ENCODE measurements at places on chromosomes 12 and 14.

- DNase-seq: no peak
Observed at GRCh38 chr12:1848745-1849144, 28.4 kb downstream of the LRTM2 start.

DNA sequence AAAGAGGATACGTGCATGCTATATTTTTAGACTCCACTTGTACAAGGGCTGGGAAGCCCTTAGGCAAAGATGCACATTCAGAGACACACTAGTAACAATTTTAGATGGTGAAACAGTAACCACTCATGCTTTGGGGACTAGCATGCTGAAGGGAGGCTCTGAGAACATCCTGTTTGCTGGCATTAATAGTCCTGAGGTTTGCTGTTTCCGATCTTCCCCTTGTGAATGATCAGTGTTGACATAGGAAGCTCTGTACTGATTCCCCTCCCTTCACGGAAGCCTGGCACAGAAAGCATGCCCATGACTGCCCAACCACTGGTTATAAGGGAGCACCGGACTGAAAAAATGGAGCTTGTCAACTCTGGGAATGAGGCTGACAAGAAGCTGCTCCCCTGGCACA, 164.6 kb downstream of the GCH1 start:
- DNase-seq: no peak

- no peak for DNase-seq
Observed at GRCh38 chr14:22202313-22202712, 386.7 kb downstream of the DAD1 start.

- DNase-seq: no peak
Observed at GRCh38 chr12:76260390-76260748, 87.8 kb downstream of the BBS10 start.

GRCh38 chr14:76500480-76500879, 124.5 kb downstream of the ESRRB start:
- no peak for DNase-seq

- no peak for DNase-seq
Observed at GRCh38 chr14:70416338-70416724, 559 bp downstream of the SYNJ2BP start.

- DNase-seq: no peak
Observed at GRCh38 chr12:7905071-7905470, 30.9 kb downstream of the SLC2A3 start.

- no peak for DNase-seq
Observed at GRCh38 chr12:51973560-51973959, 22.1 kb downstream of the ACVR1B start.

DNA sequence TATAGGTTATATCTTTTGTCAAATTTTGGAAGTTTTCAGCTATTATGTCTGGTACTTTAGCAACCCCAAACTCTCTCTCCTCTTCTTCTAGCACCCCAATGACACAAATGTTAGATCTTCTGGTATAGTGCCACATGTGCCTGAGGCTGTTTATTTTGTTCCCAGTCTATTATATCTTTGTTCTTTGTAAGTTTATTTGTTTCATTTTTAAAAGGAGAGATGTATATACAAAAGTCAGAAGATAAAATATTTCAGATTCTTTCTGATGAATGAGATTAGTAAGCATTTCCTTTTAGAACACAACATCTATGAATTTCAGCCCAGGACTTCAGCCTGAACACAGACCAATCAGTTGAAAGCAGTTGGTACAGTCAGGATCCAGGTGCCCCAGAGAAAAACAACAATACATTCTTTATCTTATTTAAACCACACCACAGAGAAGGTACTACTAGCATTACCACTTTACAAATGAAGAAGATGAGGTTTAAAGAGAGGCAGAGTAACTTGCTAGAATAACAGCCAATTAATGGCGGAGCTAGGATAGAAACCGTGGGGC, 114.1 kb upstream of the BTG1 start:
- DNase-seq: no peak

DNA sequence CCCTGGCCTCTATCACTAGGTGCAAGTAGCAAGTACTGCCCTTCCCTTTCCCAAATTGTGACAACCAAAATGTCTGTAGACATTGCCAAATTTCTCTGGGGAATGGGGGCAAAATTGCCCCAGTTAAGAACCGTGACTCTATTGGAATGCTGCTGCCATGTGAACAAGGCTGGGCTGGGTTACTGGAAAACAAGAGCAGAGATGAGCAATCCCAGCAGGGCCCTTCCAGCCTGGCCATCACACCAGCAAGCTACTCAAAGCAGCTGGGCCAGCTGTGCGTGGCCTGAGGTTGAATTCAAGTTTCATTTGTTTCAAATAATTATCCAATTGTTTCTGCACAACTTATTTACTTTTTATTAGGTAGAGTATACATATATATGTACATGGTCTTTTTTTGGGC, 103.4 kb upstream of the PKP2 start:
- DNase-seq: no peak

DNA sequence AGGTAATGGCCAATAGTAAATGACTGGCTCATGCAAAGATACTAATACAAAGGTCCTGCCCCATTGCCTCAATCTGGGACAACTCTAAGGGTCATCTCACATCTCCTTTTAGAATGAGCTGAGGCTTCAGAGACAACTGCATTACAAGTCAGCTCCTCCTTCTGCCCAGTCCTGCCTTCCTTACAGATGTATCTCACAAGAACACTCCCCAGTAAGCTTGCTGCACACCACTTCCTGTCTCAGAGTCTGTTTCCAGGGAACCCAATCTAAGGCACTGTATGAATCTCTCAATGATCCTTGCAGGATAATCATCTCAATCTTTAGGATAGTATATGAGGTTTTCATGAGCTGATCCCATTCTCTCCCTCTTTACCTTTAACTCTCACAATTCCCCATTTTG, 57.8 kb upstream of the ZDHHC17 start:
- DNase-seq: no peak

- DNase-seq: no peak
Observed at GRCh38 chr14:88289234-88289633, 33.8 kb downstream of the KCNK10 start.

- DNase-seq: no peak
Observed at GRCh38 chr12:108850854-108851573, 6.4 kb downstream of the SSH1 start.

DNA sequence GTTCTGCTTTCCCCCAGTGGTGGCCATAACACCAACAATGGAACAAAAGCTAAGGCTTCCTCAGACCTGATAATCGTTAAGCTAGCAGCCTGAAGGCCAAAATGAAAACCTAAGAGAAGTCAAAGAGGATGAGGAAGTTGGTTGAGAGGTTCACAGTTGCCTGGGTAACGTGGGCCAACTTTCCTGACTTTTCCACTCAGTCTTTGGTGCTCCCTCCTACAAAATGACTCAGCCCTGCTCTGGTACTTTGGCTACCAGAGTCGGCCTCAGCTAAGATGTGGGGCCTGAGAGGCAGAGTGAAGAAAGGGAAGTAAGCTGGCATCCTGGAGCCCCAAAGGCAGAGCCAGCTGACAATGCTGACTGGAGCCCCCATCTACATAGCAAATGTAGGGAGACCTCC, 14.9 kb upstream of the FKBP11 start:
- DNase-seq: no peak

GRCh38 chr12:128994856-128995255, 141.6 kb downstream of the GLT1D1 start:
- no peak for DNase-seq

All from stimulated activated CD8-positive, alpha-beta memory T cell treated with anti-CD3 and anti-CD28 coated beads, Interleukin-4, amount 100 ng/mL, for 4 hours (primary cell).